ENCODE measurements at places on chromosomes 16 and 17. TPM values are rescaled to one million over a fixed set of nuclear protein-coding genes. Genes with fewer than 3 reads are reported as not detected.

DNA sequence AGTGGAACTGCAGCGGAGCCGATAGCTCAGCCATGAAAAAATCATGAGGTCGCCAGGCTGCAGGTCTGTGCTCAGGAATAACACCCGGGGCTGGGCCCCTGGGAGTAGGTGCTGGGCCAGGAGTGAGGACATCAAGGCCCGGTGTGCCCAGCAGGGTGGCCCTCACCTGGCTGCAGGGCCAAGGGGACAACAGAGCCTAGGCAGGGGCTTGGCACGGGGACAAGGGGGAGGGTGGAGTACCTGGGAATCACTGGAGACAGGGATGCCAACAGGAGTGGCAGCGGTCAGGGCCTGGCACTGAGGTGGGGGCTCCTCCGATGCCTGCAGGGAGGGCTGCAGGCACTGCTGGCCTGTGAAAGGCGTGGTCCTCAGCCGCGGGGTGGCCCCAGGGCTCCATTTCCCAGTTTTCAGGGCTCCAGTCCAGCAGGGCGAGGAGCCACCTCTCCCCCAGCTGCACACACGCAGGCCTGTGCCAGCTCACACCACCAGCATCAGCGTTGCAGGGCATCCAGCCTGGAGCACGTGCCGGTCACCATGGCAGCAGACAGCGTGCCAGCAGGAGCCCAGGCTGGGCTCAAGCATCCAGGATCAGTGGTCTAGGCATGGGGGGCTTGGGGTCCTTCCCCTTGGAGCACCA, 4.7 kb upstream of the FSCN2 start:
- no peak for DNase-seq

- peak; percentile 74 for DNase-seq
These were observed 218.7 kb downstream of the NTN1 start for GRCh38 chr17:9239793-9240658.

DNA sequence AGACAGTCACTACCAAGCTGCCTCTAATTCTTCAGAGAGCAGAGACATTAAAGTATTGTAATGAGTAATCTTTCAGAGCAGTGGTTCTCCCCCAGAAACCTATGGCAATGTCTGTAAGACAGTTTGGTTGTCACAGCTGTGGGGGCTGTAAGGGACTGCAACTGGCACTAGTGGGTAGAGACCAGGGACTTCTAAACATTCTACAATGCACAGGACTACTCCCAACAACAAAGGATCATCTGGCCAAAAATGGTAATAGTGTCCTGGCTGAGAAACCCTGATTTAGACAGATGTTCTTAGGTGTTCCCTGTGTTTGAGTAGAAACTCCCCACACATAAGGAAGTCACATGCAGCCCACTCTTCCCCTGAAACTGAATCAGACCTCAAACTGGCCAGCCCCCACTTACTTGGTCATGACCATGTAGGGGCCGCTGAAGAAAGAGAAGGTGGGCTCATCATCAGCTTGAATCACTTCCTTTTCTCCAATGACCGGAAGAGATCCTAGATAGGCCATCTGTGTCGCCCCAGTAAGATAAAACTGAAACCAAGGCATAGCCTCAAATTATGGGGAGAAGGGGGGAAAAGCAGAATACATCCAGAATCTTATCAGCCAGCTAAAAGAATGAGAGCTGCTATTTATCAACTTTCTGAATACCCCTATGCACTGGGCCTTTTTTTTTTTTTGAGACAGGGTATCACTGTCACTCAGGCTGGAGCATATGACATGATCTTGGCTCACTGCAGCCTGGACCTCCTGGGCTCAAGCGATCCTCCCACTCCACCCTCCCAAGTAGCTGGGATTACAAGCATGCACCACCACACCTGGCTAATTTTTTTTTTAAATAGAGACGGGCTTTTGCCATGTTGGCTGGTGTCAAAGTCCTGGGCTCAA, 75.8 kb downstream of the TEX14 start:
- no peak for DNase-seq

DNA sequence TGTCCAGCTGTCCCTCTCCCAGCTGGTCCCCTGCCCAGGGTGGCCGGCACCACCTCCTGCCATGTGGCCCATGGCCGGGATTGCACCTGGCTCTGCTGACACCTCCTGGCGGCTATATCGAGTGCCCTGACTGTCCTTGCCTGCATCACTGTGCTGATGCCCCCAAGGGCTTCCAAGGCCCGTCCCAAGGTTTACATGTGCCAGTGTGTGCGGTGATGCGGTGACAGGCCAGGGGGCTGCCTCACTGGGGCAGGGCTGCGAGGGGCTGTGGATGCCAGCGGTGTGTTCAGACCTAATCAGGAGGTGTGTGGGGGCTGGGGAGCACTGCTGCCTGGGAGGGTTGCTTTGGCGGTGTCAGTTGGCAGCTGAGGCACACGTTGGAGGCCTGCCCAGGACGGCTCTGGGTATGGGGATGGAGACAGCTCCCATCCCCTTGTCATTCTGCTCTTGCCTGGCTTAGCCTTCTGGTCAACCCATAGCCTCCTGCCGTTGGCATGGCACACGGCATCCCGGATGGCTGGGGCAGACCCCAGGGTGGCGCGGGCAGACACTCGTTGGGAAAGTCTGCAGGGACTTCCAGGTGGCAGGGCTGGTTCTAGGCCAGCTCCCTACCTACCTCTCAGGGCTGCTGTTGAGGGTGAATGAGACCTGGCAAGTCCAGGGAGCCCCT, 5.5 kb downstream of the MAP2K3 start:
- peak; percentile 86 for DNase-seq

ARHGDIG gene
- total RNA-seq, result 0.70 TPM

CD300A gene
- total RNA-seq, result 3.8 TPM
